NT2/D1 (cell line): ENCODE measurements at places on chromosomes 6 and 20.

DNA sequence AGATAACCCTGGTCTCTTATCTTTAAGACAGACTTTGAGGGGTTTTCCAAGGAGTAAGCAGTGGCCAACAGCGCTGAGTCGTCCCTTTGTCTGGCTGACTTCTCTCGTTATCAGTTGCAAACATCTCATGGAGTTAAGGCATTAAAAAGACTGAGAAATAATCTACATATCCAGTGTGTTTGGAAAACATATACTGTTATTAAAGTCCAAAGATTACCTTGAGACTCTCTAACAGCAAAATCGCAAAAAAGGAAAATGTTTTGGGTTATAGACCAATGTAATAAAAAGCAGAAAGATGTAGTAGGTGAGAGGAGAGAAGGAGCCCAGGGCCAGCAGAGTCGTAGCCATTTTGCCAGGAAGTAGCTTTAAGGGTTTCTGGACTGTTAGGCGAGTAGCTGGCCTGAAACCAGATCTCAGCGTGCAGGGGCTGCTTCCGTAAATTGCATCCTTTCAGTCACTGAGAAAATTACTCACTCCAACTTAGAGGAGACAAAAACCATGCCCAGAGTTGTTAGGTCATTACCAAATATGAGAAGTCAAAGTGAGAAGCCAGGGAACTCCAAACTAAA lies 24.6 kb downstream of the MYLK4 start:
- no peak for DNase-seq

GRCh38 chr6:134204031-134204430 lies 113.9 kb downstream of the SGK1 start:
- no peak for DNase-seq

- DNase-seq: no peak
Measured at GRCh38 chr20:64185276-64185900, 21.1 kb downstream of the MYT1 start.

DNA sequence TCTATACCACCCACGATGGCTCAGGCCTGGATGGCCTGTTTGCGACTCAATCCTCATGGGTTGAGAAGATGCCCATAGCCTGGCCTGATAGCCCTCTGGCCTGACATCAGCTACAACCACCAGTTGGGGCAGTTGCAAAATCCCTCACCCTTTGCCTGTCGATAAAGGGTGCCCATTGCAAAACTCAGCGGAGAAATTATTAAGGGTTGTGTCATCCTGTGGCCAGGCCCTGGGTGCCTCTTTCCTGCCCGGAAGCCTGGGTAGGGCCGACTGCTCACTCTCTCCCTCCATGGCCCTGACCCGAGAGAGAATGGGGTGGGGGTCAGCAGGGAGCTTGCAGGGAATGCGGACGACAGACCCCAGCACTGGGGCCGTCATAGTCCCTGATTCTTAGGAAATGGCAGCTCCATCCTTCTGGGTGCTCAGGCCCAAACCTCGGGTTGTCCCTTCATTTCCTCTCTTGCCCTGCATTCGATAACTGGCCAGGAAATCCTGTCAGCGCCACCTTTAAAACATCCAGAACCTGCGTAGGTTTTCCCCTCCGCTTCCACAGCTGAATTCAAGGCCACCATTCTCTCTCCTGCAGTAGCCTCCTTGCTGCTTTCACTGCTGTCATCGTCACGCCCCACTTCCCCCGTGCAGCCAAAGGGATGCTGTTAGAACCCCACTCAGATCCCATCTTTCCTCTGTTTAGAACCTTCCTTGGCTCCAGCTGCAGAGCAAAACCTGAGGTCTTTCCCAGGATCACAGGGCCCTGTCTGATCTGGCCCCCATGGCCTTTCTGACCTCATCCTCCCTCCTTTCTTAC lies 31.1 kb downstream of the CEBPB start:
- no peak for DNase-seq

DNA sequence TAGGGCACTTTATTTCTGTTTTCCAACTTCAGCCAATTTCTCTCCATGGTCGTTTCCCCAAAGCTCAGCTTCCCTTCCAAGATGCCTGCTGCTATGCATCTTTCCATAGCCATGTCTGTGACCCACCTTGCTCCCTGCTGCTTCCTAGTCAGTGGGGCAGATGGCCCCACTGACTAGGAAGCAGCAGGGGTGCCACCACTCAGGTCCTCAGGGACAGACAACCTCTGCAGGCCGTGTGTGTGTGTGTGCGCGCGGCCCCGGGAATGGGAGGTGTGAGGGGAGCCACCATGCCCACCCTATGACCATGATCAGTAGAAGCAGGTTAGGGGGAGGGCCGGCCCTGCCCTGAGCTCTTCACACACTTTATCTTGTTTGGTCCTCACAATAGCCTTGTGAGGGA lies 2.7 kb upstream of the IP6K3 start:
- DNase-seq: no peak

DNA sequence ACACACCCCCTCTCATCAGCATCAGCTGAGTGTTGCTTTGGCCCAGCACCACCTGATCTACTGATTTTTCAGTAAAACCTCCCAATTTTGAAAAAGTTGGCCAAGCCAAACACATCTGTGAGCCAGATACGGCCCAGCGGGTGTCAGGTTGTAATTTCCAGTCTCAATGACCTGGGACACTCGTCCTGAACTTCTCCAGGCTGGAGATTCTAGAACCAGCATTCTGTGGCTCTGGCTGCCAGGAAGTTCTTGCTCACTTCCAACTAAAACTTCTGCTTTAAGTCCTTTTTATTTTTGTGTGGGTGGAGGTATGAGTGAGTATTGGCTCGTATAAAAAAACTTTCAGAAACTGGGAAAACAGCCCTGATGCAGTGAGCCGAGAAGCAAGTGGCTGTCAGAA lies 5.1 kb downstream of the KIAA1755 start:
- no peak for DNase-seq

DNA sequence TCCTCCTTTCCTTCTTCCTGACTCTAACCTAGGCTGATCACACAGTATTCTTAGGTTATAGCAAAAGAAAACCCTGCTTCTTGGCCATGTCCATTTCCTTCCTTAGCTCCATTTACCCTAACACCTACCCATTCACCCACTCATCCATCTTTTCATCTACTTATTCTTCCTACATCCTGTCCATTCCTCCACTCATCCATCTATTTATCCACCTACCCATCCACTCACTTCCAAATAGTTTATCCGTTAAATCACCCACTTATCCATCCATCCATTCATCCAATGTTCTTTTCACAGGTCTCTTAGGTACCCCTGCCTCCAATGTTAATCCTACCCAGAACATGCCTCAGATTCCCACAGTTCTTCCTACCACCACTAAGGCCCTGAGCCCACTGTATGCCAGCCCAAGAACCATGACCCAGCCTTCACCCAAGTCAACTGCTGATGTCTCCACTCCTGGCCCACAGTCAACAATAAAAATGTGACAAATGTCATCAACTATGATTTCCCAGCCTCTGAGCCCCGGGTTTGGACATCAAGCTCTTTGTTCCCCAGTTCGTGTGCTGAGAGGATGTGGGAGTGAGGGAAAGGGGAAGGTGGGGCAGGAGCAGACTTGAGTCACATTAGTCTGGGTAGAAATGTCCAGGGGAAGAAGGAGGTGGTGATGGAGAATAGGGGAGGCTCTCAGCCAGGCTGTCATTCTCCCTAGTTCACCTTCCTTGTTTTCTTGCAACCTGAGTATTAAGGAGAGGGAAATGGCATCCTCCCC lies 24.4 kb downstream of the TREML4 start:
- no peak for DNase-seq

GRCh38 chr20:1841554-1842140 lies 53.6 kb upstream of the SIRPA start:
- DNase-seq: no peak

DNA sequence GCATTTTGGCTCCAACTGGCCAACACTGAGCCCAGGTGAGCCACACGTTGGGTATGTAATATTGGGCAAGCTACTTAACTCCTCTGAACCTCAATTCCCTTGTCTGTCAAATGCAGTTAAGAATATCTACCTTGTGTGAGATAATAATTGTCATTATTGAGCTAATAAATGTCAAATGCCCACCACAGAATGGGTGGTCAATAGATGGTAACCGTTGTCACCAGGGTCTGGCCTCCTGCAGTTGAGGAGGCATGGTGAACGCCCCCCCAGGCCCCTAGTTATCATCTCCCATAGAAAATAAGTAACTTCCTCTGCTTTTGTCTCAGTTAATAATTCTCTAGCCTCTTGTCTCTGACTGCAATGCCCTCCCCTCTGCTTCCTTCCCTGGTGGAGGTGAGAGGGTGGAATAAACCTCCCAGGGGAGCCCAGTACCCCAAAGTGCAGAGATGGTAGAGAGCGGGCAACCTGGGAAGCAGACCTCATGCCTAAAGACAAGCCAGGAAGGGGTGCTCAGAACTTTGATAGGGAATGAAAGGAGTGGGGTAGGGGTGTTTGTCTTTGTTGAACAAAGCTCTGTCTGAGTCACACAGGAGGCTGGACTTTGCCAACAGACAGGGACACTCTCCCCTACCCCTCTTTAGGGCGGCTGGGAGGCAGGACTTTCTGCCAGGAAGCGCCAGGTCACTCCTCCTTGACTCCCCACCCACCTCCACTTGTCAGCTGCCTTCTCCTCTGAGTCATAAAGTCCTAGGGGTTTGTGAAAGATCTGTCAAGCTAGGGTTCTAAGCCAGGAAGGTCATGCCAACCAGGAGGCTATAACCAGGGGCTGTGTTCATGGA lies 1.3 kb upstream of the UNC5CL start:
- no peak for DNase-seq

DNA sequence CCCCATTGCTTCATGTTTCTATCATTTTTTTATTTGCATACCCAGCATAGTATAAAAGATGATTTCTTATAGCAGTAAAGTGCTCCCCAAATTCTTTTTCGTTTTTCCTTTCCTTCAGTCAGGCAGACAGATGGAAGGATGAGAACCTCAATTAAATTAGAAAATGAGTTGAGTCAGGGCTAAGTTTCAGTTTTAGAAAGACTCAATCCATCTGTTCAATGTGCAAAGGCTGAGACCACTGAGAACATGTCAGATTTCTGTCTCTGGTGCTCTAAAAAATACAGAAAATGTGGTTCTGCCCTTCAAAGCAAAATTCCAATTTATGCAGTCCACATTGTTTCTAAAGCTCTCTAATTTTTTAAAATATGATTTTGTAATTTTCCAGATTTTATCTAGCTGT lies 257.6 kb upstream of the HS3ST5 start:
- no peak for DNase-seq

GRCh38 chr6:107360476-107360875 lies 98.9 kb downstream of the PDSS2 start:
- DNase-seq: no peak

DNA sequence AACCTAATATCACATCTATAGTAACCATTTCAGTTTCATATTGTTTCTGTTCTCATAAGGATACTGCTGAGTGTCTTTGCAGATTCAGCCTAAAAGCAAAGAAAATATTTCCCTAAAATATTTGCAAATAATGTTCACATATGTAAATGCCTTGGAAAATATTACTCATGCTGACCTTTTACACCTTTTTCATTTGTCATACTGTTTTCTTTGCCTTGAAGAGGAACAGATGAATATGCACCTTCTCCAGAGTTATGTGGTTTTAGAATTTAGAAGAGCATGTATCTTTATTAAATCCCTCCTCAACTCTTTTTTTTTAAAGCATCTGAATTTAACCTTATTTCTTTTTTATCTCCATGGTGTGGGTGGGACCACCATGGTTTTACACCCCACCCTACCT lies 32.5 kb downstream of the NDUFAF5 start:
- no peak for DNase-seq

DNA sequence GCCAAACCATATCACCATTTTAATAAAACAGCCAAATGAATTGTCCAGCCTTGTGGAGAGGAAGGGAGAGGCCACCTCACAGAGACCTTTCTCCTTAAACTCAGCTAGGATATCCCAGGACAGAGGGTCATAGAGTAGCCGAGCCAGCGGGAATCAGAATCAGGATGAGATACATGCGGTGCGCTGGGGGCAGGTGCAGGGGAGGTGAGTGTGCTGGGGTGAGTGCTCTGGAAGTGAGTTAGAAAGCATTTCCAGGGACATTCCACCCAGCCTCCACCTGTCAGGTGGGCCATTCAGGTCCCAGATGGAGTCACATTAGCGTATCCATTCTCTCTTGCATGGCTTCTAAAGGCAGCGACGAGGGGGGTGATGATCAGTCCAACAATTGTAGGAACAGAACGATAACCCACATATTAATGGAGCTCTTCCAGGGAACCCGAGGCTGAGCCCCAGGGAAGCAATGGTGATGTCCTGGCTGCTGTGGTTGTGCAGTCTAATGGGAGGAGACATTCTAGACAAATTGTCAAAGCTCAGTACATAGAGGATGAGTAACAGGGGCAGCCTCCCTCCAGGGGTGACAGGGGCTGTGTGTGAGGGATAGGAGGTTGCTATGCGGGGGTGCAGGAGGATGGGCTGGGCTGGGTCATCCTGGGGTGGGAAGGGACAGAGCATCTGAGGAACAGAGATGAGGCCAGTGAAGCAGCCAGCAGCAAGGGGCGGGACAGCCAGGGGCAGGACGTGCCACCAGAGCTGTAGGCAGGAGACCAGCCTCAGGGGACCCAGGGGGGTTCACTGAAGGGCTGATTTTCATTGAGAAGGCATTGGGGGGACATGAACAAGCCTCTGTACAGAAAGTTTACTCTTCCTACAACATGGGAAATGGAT lies 88.7 kb upstream of the FRMD1 start:
- no peak for DNase-seq
